Fibroblast of skin of back (primary cell): ENCODE measurements at places on chromosomes 12 and 14.

- no peak for DNase-seq
These were observed 2.2 kb downstream of the FIGNL2 start for GRCh38 chr12:51846271-51846691.

DNA sequence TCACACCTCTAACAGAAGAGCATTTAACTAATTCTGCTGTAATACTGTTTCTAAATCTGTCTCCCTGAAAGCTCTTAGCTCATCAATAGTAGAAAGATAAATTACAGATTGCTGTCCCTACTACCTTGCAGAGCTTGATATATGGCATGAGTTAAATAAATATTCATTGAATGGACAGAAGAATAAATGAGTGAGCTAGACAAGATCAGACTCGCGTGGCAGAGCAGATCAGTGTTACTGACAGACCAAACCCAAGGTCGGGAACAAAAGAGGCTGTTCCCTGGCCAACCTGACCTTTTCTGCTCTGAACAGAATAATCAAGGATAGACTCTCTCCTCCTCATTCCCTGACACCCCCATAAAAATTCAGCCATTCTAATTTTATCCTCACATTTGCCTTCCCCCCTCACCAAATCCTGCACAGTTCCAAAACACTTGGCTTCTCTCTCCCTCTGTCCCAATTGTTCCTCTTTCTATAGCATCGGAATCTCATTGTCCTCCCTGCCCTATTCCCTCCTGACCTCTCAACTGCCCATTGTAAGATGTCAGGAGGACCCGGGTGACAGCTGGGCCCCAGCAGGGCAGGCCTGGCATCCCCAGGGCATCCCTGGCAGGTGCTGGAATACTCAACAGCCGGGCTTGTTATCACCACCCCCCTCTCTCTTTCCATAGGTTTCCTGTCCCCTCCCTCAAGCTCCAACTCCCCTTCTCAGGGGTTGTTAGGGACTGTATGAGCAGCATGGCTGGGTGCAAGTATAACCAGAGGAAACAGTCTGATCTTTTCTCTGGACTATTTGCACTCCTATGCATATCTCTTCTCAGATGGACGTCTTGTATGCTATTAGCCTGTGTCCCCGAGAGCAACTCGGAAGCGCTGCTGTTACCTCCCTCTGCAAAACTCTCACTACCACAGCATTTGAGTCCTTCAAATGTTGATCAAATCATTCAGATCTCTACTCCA is 19.9 kb downstream of the NEUROD4 start:
- DNase-seq = no peak

GRCh38 chr14:99436247-99437180 is 44.1 kb downstream of the SETD3 start:
- no peak for DNase-seq

DNA sequence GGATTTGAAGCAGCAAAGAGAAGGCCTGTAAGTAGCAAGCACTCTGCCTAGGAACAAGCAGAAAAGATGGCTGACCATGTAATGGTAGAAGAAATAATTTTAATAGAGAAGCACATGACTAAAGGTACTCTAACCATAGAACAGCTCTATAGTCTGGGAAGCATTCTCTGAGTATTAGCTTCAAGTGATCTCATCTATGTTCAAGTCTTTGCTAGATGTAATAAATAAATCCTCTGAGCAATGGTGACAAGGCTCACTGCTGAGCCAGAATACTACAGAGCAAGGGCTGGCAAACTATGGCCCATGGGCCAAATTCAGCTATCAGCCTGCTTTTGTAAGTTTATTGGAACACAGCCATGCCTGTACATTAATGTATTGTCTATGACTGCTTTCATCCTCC is 84.8 kb downstream of the PEBP1 start:
- no peak for DNase-seq
